ENCODE measurements at places on chromosomes 2 and 18.
A peak's percentile ranks its signal among the peaks of the same experiment; 100 is the strongest.

GRCh38 chr2:85156153-85156552, 23.0 kb downstream of the TCF7L1 start:
- no peak for DNase-seq

DNA sequence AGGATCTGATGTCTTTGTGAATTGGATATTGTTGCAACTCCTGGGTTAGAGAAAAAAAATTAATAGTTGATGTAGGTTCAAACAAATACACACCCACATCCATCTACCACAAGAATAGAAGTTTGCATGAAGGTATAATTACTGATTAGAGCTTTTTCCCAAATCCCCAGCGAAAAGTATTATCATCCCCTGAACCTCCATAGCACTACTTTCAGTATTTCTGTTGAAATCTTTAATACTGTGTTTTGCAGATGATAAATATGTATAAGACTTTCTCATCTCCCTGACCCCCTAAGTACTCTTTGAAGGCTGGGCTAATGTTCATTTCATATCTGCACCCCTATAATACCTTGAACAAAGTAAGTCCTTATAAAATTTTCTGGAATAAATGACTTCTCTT, 6.4 kb downstream of the FN1 start:
- DNase-seq: no peak

GRCh38 chr18:5444269-5444668, 99.5 kb downstream of the EPB41L3 start:
- DNase-seq: no peak

DNA sequence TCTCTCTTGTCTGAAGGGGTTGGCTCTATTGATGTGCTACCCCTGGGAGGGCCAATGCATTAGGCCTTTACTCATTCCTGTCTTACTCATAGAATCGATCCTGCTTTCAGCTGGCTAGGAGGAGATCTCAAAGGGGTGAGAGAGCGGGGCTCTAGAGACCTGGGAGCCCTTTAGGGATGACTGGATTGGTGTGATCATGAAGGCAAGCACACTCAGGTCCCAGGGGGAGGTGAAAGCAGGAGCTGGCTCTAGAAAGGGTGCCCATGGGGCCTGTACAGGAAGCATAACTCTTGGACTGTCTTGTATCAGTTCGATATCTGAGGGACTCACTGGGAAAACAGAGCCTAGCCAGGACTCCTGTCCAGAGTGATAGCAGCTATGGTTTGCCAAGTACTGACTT, 47.8 kb downstream of the INPP4A start:
- no peak for DNase-seq

DNA sequence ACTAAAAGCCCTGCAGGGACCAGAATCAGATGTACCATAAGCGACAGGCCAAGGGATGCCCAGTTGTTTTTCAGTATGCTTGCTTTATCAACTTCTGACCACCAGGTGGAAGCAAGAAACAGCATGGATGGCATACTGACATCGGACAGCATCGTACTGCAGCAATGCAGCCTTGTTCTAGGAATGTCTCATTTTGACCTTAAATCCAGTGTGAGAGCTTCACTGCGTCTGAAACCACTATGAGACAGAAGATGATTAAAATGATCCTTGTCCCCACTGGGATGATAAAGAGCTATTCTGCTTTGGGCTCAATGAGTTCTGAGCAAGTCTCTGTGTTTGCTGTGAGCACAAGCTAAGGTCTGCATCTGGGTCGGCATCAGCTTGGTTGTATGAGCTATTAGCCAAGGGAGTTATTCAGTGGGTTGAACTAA, 54.3 kb downstream of the CDK15 start:
- DNase-seq: peak; percentile 68

DNA sequence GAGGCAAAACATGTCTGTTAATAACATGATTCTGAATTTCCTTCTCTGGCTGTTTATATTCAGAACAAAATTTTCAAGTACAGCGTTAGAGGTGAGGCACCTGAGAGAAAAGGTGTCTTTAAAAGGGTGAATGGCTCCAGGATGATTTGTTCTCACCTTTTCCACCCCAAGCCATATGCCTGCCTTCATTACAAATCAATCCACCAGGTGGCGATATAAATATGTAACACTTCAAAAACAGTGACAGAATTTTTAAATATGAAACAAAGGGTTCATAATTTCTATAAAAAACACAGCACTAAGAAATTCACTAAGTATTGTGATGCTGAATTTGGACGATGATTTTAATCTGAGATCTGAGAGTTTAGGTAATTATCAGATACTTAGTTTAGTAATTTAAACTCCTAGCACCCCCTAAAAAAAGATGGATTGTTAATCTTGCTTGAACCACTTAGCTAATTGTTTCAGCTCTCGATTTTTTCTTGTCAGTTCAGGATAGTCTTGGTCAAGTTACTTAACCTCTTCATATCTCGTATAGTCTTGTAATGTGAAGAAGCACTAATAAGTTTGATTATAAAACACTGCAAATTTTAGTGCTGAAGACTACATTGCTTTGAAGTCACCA, 528.8 kb downstream of the CPS1 start:
- DNase-seq: no peak

GRCh38 chr2:5926871-5927512, 234.8 kb downstream of the SOX11 start:
- no peak for DNase-seq

DNA sequence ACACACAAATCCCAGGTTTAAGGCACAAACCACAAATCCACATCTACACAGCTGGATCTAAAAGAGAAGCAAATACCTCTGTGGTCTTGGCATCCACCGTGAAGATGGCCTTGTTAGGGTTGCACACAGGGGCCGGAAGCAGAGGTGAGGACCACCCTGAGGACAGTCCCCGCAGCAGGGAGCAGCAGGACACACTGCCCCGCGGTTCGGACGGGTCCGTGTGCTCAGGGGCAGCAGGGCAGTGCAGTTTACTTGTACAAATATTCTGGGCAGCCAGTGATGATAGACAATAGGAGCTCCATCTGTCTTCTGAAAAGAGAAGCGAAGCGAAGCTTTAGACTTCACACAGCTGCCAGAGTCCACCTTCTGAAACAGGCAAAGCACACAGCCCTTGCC, 8.8 kb downstream of the PASK start:
- no peak for DNase-seq

- no peak for DNase-seq
Observed at GRCh38 chr18:21408681-21409080, 166.6 kb downstream of the GREB1L start.

DNA sequence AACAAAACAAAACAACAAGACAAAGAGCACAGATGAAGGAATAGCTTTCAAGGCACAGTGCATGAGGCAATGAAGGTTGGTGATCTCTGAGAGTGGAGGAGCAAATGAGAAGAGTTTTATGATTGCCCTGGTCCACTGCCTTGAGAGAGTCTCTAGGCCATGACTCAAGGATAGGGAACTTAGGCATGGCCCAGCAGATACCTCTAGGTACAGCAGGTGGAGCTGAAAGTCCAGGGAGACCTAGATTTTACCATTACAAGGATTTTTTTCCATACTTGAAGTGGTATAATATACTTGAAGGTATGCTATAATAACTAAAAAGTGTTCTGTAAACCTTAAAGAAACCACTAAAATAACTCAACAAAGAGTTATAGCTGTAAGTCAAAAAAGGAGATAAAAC, 239.5 kb upstream of the KLHL29 start:
- DNase-seq: no peak

DNA sequence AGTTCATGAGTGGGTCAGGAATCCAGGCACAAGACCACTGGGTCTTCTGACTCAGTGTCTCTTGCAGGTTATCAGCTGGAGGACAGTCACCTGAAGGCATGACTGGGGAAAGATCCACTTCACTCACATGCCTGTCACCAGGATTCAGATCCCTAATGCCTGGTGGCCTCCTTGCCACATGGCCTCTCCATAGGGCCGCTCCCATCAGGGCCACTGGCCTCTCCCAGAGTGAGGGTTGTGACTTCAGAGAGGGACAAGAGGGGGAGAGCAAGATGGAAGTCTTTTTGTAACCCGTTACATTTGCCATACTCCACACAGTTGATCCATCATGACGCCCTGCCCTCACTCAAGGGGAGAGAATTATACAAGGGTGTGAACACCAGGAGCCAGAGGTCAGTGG, 13.0 kb upstream of the OTOS start:
- DNase-seq: no peak

DNA sequence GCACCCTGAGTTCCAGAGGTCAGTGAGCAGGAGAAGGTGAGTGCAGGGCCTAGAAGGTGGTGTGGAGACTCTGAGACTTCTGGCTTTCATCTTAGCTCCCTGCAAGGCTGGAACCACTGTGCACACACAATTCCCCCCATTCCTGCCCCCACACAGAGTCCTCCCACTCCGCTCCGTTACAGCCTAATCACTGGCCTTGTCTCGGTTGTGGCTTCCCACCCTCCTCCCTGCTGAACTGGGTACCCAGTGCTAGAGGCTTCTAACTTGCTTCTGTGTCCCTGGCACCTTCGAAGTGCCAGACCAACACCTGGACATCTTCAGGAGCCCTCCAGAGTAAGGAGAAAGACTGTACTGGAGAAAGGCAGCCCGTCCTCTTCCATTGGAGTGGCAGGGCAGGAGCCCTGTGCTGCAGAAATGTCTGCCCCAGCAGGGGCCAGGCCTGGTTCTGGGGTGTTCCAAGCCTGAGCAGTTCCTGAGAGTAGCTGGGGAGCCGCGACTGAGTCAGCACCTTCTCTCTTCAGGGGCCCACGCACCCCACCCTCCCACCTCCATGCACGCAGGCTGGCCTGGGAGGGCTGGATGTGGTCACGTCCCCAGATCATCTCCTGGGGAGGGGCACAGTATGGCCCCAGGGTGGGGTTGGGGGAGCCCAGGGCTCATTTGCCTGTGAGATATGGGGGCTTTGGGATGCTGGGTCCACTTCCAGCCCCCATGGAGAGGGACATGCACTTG, 23.4 kb downstream of the CROCC2 start:
- no peak for DNase-seq

DNA sequence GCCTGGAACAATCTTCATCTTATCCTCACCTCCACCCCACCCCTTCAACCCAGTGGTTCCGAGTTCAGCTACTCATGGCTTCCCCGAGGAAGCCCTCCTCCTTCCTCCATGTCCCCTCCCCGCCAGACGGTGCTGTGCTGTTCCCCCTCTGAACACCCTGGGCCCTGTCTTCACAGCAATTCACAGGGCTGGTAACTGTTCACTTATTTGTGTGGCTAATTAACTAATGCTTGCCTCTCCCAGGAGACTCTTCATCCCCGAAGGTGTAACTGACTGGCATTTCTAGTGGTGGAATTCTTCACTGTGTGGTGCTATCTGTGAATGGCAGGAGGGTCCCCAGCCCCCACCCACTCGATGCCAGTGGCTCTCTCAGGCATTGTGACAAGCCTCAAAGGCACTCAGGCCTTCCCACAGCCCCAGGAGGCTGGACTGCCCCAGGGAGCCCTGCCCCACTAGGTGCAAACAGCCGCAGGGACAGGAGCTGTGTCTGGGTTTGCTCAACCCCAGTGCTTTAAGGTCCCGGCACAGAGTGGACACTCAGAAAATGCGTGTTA, 133.7 kb upstream of the ID2 start:
- no peak for DNase-seq

DNA sequence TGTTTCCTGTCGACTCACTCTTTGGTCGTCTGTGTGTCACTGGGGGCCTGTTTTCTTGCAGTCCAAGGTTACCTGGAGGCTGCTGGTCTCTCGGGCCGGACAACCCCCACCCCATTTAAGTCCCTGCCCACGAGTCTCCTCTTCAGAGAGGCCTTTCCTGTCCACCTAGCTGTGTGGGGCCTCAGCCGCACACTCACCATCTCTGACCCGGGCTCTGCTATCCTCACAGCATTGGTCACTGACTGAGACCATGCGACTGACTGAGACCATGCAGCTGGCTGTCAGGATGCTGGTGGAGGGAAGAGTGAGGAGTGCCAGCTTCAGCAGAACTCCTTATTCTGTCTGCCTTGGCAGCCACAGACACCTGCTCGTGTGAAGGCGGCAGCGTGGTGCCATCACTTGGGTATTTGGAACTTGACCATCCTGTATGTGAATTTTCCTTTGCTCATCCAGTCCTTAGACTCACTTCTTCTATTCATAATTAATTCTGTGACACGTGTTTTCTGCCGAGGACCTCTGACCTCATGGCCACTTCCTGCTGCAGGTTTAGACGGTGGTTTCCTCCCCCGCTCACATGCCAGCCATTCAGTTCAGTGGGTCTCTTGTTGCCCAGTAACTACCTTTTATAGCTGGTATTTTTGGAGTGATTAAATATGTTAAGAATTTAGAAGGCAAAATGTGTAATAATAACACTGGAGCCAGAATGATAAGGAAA, 47.5 kb upstream of the ASB1 start:
- DNase-seq: no peak

- no peak for DNase-seq
Observed at GRCh38 chr2:230953845-230954244, 28.8 kb upstream of the GPR55 start.

- no peak for DNase-seq
Observed at GRCh38 chr2:74259191-74259590, 60.8 kb downstream of the MTHFD2 start.

DNA sequence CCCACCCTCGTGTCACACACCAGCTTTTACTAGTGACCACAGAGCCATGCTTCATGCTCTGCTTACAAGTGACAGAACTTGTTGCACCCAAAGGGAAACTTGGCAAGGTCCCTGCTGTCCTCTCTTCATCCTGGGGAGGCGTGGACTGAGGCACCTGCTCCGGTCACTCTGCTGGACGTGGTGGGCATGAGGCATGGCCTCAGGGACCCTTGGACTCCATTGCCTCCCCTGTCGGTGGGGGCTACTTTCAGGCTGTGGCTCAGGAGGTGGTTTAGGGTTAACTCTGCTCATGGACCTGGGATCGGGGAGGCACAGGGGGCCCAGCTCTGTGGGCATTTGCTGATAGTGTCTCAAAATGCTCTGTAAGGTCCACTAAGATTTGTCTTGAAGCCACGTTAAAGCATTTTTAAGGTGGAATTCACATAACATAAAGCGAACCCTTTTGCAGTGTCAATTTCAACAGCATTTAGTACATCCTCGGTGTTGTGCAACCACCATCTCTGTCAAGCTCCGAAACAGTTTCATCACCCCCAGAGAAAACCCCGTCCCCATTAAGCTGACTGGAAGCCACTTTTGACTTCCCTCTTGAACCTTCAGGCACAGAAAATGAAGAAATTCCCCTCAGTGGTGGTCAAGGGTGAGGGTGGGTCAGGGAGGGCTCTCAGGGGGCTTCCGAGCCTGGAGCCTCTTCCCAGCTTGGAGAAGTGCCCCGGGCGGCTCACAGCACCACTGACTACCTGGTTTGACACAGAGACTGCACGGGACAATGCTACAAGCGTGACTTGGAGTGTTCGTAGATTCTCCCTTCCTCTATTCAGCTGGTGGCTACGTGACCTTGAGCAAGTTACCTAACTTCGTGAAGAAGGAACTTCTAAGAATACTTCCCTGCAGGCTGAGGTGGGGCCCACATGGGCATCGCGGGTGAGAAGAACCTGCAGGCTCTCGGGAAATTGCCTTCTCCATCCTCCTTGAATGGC, 100.0 kb upstream of the HDAC4 start:
- no peak for DNase-seq

All from hippocampal formation (tissue), 2 donors.